Aortic smooth muscle cell (primary cell): ENCODE measurements at places on chromosomes 2 and 18. TPM values are rescaled to one million over a fixed set of nuclear protein-coding genes. Genes with fewer than 3 reads are reported as not detected.

The LOXHD1 gene
- total RNA-seq, result not detected in 2 replicates

The ATIC gene
- total RNA-seq, result 25.4 and 28.4 TPM in 2 replicates

The BCL2L11 gene
- 1.6 TPM in 2 replicates for total RNA-seq

The TNS1 gene
- 71.2 and 100 TPM in 2 replicates for total RNA-seq

The CTAGE1 gene
- 0.12 TPM in 1 of 2 replicates, not detected in the other for total RNA-seq

The NLRC4 gene
- total RNA-seq, result not detected in 2 replicates

The FBXO36 gene
- 2.4 and 2.5 TPM in 2 replicates for total RNA-seq
